Fibroblast of skin of left biceps (primary cell): ENCODE measurements at places on chromosomes 13 and 19.
A peak's percentile ranks its signal among the peaks of the same experiment; 100 is the strongest.

- no peak for DNase-seq
These were observed 37.9 kb downstream of the N4BP2L1 start for GRCh38 chr13:32390048-32390447.

GRCh38 chr19:12145348-12145747 lies 5.2 kb upstream of the ZNF20 start:
- no peak for DNase-seq

DNA sequence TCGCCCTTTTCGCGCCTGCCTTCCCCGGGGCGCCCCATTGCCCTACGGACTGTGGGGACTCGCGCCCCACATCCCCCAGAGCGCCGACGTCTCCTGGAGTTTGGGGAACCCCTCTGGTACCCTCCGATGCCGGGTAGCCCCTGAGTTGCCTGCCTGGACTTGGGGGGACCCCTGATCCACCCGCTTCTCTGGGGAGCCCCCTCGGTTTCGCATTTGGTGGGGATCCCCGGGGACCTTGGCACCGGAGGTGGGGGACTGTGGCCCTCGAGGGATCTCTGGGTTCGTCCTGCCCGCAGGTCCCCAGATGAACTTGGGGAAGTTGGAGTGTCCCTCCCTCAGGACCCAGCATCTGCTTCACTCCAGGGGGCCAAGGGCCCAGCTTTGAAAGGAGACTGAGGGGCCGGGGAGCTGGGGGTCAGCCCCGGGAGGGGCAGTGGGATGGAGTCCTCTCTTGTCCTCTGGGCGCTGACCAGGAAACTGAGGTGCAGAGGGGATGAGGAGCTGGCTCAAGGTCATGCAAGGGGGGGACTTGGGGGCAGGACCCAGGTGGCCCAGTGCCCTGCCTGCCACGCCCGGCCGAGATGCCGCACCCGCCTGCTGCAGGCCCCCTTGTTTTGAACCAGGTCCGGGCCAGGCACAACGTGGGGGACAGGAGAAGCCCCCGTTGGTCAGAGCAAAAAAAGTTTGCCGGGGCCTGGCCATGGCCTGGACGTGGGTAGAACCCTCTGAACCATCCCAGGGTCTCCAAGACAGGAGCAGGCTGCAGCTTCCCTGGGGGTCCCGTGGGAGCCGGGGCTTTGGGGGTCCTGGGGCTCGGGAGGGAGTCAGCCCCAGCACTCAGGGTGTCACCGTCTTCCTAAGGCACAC lies 1.0 kb downstream of the EFNA2 start:
- DNase-seq, result no peak

- DNase-seq, result peak; percentile 75
These were observed 675 bp downstream of the PEG3 start for GRCh38 chr19:56839652-56840450.

DNA sequence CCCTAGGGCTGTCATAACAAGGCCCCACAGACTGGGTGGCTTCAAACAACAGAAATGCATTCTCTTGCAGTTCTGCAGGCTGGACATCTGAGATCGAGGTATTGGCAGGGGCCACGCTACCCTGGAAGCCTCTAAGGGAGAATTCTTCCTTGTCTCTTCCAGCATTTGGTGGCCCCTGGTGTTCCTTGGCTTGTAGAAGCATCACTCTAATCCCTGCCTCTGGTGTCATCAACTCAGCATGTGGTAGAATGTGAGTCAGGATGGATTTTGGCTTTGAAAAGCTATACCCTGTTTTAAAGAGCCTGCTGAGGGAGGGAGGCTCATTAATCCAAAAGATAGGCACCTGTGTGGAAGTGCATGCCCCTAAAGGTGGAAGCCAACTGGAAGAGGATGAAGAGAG lies 7.9 kb upstream of the GGACT start:
- DNase-seq, result no peak

DNA sequence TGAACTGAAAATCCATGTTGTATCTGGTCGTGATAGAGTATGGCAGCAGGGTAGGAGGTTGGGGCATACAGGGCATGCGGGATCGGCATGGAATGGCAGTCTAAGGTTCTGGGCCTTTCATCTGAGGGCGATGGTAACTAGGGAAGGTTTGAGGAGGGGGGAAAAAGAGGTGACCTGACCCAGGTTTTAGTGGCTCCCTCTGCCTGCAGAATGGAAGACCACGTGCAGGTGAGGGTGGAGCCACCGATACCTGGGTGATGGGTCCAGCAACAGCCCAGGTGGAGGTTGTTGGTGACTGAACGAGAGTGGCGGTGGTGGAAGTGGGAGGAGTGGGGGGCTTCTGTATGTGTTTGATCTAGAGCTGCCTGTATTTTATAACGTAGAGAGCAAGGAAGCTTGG lies 3.8 kb downstream of the ZNF749 start:
- DNase-seq, result no peak

DNA sequence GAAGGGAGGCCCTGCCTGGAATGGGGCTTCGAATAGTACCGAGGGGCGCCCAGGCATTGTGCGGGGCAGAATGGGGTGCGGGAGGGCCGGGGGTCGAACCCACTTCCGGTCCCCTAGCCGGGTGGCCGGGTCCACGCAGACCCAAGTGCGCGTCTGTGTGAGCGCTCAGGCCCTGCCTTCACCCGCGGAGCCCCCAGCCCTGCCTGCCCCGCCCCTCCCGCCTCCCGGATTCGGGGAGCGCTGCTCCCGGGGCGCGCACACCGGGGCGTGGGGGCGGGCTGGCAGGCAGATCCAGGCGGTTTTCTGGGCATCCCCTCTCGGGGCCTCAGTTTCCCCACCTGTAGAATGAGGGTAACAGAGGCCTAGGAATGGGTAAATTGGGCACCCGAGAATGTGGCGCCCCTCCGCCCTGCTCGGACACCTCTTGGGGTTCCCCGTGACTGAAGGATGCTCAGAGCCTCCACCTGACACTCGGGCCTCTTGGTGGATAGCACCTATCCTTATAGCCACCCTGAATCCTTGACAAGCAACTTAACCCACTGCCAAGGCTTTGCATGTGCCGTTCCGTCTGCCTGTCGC lies 682 bp downstream of the PIK3R2 start:
- no peak for DNase-seq

DNA sequence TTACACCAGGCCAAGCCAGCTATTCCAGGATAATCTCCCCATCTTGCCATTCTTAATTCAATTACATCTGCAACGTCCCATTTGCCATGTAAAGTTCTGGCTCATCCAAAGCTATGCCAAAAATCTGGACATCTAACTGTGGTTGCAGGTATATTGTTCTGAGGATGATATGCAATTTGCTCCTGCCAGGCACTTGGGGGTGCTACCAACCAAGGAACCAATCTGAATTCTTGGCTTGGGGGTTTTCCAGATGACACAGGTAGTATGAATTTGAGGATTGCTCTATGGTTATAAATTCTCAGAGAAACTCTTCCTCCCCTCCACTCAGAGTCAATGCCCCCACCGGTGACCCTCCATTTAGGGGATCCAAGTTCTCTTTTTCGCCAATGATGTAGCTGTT lies 33.0 kb downstream of the CRYL1 start:
- no peak for DNase-seq

DNA sequence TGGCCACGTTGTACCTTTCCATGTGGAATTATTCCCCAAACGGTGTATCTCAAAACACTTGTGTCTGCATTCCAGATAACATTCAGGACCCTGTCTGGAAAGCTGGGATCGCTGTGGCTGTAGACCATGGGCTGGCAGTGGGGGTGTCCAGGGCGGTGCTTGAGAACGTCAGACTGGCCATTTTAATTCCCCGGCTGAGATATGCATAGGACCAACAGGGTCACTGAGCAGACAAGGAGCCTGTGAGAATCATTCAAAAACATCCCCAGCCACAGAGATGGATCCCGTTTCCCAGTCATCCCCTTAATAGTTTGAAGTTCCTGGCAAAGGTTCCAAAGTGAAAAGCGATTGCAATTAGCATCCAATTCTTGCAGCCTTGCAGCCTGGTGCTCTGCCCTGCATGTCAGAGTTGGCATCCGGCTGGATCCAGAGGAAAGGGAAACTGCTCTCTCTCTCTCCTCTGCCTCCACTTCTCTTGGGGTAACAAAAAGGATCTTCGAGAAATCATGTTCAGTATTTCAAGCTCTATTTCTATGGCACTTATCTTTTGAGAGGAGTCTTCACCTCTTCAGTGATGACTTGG lies 41.6 kb downstream of the IFT88 start:
- no peak for DNase-seq

DNA sequence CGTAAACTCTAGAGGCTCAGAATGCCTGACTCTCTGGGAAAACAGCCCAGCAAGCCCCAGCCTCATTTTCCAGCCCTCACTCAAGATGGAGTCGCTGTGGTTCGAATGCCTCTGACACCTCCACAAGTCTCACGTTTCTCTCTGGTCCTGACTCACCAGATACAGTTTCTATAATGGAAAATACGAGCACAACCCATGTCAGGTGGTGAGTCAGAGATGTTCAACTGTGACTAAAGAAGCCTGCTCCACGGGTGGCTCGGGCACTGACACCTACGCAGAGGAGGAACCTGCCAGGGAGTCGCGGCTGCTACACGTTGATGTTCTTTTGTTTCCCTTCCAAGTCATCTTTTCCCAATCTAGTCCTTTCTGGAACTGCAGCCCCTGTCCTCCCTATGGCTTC lies 87.1 kb upstream of the STK24 start:
- no peak for DNase-seq

GRCh38 chr13:27023385-27024073 lies 148.1 kb downstream of the USP12 start:
- no peak for DNase-seq

DNA sequence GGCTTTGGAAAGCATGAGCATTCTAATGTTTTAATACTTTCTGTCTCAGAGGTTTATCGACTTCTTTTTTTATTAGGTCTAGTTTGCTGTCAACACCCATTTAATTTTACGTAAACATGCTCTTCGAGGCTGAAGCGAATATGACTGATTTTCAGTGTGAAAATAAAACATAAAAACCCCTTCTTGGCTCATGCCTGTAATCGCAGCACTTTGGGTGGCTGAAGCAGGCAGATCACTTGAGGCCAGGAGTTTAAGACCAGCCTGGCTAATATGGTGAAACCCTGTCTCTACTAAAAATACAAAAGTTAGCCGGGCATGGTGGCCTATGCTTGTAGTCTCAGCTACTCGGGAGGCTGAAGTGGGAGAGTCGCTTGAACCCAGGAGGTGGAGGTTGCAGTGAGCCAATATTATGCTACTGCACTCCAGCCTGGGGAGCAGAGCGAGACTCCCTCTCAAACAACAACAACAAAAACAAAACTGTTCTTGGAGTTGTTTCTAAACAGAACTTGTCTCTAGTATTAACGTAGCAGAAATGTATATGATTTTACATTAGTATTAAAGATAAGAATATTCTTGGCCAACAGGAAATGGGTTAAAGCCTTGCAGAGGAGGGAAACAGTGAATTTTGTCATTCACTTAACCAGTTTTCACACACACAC lies 7.1 kb upstream of the IGFL3 start:
- DNase-seq, result no peak

DNA sequence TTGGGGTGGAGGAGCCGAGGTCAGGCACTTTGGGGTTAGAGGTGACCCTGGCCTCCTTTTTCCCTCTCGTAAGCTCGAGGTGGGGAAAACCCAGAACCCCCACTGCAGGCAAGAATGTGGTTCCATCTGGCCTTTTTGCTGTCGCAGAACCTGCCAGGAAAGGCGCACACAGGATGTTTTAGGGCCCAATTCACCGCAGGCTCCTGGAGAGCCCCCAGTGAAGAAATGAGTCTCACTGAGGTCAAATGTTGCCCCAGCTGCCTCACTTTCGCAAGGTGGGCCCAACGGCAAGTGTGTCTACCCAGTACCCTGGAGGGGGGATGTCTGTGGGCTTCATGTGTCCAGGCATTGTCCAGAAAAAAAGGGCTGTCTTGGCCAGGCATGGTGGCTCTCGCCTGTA lies 61.8 kb downstream of the PEX11G start:
- DNase-seq, result no peak

DNA sequence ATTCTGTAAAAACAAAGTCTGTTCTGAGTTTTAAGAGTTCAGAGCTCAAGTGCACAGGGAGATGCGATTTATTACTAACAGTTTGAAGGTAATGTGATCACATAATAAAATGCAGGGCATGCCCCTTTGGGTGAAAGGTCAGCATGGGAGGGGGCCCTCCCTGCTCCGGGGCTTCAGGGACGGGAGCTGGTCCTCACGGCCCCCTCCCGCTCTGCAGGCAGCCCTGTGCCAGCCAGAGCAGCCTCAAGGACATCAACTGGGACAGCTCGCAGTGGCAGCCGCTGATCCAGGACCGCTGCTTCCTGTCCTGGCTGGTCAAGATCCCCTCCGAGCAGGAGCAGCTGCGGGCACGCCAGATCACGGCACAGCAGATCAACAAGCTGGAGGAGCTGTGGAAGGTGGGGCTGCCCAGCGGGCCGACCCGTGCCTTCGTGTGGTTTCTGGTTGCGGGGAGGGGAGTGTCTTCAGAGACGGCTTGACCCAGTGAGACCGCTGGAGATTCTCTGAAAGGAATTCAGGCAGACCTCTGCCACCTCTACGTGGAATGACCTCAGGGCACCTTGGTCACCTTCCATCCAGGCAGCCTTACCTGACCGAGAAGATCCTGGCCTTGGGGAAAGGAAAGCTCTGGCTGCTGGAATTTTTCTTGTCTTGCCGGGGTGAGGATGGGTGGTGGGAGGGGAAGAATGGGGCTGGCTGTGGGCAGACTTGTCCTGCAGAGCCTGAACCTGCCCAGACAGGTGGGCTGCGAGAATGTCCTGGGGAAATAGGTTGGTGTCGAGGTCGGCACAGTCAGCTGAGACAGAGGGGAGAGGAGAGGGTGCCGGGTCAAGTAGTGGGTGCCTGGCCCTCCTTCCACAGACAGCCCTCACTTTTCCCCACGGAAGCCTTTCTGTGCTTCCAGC lies 19.0 kb downstream of the UPF1 start:
- DNase-seq, result no peak

GRCh38 chr13:84705982-84706710 lies 823.9 kb upstream of the SLITRK1 start:
- DNase-seq, result no peak

GRCh38 chr19:15112385-15112784 lies 5.2 kb downstream of the SYDE1 start:
- no peak for DNase-seq

DNA sequence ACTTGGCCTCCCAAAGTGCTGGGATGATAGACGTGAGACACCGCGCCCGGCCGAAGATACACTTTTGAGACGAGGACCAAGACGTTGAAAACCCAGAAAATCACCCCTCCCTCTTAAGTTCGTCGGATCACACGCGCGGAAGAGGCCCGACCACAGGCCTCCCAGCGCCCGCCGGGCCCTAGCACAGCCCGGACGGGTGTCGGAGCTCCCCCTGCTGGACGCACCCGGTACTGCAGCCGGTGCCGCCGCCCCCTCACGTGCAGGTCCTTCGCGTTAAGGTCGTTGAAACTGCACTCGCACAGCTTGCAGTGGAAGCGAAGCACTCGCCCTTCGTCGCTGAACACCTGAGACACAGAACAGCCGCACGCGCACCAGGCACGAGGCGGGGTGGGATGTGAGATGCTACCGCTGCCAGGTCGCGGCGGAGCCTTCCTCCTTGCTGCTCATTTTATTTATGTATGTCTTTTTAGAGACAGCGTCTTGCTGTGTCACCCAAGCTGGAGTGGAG lies 35.7 kb upstream of the MATK start:
- DNase-seq, result no peak

- no peak for DNase-seq
These were observed 54.6 kb downstream of the OR10H4 start for GRCh38 chr19:16003391-16003790.

- no peak for DNase-seq
These were observed 2.5 kb downstream of the ATP5F1D start for GRCh38 chr19:1243768-1244692.

- no peak for DNase-seq
These were observed 300.1 kb downstream of the TEX29 start for GRCh38 chr13:111620586-111620985.
